Regular cardiac myocyte (primary cell): ENCODE measurements at places on chromosomes 6 and 20. TPM values are rescaled to one million over a fixed set of nuclear protein-coding genes. Genes with fewer than 3 reads are reported as not detected.

Gene PRL
- not detected in 2 replicates for total RNA-seq

Gene FLRT3
- 0.58 and 1.1 TPM in 2 replicates for total RNA-seq

Gene ULBP3
- total RNA-seq = 7.3 and 16.7 TPM in 2 replicates

Gene HAO1
- not detected in 2 replicates for total RNA-seq

Gene RAET1L
- total RNA-seq = not detected in 2 replicates

Gene TINAG
- total RNA-seq = not detected in 2 replicates

Gene TSBP1
- not detected in 2 replicates for total RNA-seq

Gene ADGRF1
- total RNA-seq = under 0.01 TPM in 1 of 2 replicates, not detected in the other

Gene ACTL10
- 2.7 and 2.8 TPM in 2 replicates for total RNA-seq

Gene EYA2
- 0.19 and 0.28 TPM in 2 replicates for total RNA-seq

Gene TREM2
- total RNA-seq = not detected in 2 replicates

Gene SRXN1
- total RNA-seq = 62.1 and 64.3 TPM in 2 replicates

Gene TGM2
- 371 and 457 TPM in 2 replicates for total RNA-seq

Gene CHRNA4
- not detected in 2 replicates for total RNA-seq

Gene CLPSL1
- total RNA-seq = not detected in 2 replicates

Gene CPNE5
- under 0.01 TPM in 1 of 2 replicates, not detected in the other for total RNA-seq

Gene RGL2
- 17.5 and 20.1 TPM in 2 replicates for total RNA-seq

Gene MPIG6B
- total RNA-seq = 0.28 TPM in 1 of 2 replicates, not detected in the other

Gene LY6G6D
- total RNA-seq = not detected in 2 replicates

Gene CTCFL
- total RNA-seq = under 0.01 TPM in 1 of 2 replicates, not detected in the other
